ENCODE measurements at places on chromosomes 11 and 22.

- no peak for DNase-seq
Measured at GRCh38 chr22:38350444-38351359, 33.5 kb upstream of the CSNK1E start.

- no peak for DNase-seq
Measured at GRCh38 chr22:20267441-20268278, 458 bp downstream of the RTN4R start.

DNA sequence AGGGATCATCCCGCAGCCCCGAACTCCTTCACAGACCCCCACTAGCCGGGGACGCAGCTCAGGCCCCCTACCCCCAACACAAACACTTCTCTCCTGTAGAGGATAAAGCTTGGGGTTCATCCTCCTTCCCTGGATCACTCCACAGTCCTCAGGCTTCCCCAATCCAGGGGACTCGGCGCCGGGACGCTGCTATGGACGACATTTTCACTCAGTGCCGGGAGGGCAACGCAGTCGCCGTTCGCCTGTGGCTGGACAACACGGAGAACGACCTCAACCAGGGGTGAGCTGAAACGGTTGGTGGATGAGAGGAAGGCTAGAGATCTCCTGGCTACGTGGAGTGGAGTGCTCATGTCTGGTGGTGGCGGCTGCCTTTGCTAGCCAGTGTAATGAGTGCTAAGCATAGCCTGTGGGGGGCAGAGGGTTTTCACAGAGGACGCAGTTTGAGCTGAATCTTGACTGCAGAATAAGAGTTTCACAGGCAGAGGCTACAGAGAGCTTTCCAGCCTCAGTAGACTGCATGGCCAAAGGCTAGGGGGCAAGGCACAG lies 580 bp downstream of the ILK start:
- peak; percentile 26 for DNase-seq

DNA sequence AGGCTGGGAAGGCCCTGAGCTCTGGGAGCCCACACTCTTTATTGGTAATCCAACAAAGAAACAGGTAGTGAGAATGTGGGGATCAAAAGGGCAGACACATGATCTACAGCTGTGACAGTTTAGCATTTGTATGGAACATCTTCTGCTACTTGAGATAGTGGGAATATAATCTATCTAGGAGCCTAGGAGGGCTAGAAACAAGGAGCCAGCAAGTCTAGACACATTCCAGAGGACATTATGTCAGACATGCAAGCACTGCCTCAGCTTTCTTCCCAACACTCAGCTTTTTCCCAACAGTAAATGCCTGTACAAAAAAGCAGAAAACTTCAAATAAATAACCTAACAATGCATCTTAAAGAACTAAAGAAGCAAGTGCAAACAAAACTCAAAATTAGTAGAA lies 1150.6 kb upstream of the RAG2 start:
- no peak for DNase-seq

DNA sequence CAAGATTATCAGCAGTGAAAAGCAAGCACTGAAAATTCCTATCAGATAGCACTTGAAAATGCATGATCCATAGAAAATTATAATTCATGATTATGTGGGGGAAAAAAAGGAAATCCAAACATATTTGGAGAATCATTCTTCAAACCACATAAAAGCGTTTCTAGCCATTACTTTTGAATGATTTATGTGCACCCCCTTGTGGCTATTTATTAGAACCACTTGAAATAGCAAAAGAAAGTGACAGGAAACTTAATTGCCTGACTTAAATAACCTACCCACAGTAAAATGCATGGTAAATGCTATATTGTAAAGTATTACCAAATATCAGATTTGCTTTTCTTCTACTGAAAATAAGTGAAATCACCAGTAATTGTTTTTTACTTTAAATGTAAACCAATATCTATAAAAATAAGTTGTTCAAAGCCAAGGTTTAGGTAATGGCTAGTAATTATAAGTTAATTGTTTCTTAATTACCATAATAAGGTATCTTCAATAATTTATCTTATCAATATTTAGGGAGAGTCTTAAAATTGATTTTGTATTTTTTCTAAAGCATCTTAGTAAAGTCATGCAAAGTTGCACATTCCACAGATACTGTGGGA lies 168.5 kb downstream of the ARHGAP42 start:
- DNase-seq, result no peak

DNA sequence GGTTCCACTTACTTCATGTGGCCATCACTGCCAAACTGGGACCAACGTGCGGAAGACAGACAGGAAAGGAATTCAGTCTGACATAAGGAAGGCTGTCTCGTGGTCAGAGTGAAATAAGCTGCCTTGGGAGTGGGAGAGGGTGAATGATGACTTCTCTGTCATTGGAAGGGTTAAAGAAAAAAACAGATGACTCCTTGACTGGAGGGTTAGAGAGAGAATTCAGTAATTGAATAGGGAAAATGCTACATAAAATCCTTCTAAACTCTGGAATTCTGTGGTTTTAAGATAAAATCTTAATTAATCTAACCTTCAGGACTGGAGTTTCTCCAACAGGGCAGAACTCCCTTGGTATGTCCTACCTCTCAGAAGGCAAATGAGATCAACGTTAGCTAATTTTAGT lies 33.8 kb downstream of the RAB30 start:
- no peak for DNase-seq

GRCh38 chr11:69170704-69171103 lies 15.0 kb downstream of the SMIM38 start:
- no peak for DNase-seq

DNA sequence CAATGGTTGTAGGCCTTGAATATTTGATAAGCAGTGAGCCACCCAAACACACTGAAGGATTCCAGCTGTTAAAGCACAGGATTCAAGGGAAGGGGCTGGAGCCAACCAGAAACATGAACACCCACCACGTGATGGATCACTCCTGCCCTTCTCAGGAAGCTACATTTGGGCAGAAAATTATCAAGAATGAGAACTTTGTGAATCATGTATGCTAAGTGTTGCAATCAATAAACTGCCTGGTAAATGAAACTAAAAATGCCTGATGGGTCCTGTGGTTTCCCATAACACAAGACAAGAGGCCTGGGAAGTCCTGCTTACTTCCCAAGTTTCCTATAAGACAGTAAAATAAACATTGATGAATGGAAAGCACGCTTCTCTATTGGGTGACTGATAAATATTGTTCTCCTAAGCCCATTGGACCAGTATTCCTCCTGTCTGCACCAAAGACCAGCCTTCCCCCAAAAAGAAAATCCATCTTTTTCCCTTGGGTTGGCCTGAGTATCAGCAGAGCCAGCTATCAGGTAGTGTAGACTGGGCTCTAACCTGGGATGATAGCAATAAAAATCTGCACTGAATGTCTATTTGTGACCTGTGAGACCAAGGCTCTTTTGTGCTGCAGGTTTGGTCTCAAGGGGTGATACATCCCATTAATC lies 98.4 kb downstream of the CCDC83 start:
- DNase-seq, result no peak

DNA sequence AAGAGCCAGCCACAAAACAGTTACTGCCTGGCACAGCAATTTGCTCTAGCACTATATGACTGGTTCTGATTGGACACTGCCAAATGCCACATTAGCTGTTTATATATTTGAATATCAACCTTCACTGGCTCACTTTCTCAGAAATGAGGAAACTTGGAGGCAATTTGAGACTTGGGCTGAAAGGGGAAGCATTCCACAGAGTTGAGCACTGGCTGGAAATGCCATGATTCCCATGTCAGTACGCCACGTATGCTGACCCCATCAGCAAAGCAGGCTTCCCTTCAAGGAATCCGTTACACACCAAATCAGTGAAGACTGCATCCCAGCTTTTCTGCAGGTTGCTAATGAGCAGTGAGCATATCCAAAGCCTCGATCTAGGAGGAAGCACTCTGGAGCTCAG lies 34.7 kb downstream of the GALNT18 start:
- no peak for DNase-seq

GRCh38 chr11:4697585-4697984 lies at the start of gene OR51E2:
Gene OR51E2 (minus strand): TSS chr11:4697853. CDS start chr11:4682711, 15,142 bp downstream.
- DNase-seq, result no peak

DNA sequence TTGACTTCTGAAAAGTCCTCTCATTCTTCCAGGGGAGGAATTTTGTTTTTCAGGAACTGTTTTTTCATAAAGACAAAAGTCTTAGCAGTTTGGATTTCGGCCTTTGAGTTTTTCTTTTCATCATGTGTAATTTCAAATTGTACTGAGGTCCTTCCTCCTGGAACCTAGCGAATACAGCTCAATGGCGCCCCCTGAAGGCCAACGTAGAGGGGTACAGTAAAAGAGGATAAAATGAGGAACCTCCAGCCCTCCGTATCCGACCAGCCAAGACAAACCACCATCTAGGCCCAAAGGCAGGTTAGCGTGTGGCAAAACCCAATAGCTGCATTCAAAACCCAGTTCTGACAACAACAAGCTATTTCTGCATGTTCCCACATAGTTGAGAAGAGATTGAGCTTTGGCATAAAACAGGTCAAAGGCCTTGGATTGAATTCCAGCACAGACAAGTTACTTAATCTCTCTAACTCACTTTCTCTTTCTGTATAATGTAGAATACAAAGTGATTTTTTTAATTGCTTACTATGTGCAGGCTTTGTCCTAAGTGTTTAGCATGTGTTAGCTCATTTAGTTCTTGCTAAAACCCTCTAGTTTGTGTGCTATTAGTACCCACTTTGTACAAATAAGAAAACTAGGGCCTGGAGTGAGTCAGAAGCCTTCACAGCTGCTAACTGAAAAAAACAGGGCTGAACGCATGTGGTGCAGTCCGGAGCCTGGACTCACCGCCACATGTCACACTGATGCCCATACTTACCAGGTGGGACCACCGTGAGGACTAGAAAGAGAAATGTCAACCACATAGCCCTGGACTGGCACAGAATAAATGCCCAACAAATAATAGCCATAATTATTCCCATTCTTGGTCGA lies 43.2 kb upstream of the ETS1 start:
- DNase-seq, result peak; percentile 84

GRCh38 chr11:77267962-77268361 lies 33.5 kb downstream of the GDPD4 start:
- no peak for DNase-seq

DNA sequence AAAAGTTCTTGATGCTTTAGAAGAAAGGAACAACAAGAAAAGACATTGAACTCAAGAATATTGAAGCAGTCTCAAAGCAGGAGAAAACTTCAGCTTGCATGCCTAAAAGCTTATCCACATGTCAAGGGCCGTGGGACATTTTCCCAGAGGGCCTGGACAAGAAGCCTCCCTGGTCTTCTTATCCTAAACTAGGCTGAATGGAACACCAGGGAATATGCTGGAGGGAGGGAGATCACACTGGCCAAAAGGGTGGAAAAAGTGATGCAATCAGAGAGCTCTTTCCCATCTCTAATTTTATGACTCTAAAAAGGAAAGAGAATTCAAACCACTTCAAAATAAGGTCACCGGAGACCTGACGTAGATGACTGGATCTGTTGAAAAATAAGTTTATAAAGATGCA lies 107.2 kb downstream of the MPPED2 start:
- no peak for DNase-seq

DNA sequence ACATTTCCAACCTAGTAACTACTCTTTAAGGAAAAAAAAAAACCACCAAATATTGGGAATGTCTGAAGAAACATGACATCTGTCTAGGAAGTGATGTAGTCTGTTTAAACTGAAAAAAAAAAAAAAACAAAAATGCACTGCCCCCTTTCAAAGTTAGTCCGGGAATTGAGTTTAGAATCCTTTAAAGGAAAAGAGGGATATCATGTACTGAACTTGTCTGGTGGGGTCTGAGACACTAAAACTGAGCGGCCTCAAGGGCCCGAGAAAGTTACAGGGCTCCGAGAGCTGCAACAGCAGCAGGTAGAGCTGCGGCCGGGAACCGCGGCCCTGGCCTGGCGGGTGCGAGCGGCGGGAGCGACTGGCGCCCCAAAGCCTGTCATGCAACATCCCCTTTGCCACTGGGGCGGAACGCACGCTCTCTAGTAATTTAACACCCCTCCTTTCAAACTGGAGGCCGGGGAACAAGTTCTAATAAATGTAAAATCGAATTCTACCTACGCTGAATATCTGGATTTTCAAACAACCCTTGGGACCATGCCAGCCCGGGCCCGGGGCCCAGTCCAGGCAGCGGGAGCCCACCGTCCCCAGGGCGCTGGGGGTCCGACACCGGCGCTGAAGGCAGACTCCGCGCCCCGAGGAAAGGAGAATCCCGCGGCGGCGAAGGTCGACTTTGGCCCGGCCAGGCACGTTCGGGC lies 736 bp downstream of the RDX start:
- peak; percentile 10 for DNase-seq

- DNase-seq, result no peak
Measured at GRCh38 chr11:1476940-1477736, 9.4 kb downstream of the MOB2 start.

GRCh38 chr11:73227571-73228211 lies 9.6 kb downstream of the P2RY2 start:
- no peak for DNase-seq

All from T follicular helper cell (primary cell).